NCI-H146 (cell line): ENCODE measurements at places on chromosomes 7 and 10.

- peak; percentile 18 for DNase-seq
These were observed 210.4 kb upstream of the ADO start for GRCh38 chr10:62594093-62594520.

GRCh38 chr7:48111596-48111995 lies 22.5 kb downstream of the UPP1 start:
- DNase-seq: no peak

DNA sequence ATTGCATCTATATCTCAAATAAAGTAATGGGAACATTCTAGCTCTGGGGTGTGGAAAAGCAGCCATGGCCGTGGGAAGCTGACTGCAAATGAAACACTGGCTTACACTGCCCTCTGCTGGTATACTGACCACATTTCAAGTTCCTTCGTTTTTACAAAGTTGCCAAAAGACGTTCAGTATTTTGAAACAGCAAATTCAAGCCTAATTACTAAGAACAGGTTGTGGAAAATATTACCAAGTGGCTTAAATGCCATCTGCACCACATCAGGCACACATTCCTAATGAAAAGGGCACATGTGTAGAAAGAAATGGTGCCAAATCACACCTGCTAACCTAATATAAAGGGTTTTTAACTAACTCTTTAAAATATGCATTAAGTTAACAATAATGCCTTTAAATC lies 83.9 kb downstream of the JAZF1 start:
- peak; percentile 42 for DNase-seq

DNA sequence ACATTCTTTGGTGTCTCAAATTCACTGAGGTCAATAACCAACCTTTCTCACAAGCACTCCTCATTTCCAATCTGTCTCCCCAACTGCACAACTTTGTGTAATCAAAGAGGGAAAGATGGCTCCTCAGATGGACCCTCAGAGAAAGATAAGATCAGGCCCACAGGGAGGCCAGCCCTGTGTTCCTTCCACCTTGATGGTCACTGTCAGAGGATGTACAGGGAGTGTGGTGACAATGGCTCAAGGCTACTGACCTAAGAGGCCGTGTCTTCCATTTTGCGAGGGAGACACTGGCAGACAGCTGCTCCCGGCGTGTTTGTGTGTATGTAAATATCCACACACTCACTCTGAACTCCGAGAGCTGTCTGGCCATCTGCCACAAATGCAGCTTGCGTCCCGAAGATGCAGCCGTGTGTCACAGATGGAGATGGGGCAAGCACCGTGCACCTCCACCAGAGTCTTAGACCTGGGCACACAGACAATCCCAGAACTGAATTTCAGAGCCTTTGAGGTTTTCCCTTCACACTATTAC lies 712.1 kb upstream of the NRP1 start:
- DNase-seq: peak; percentile 20

DNA sequence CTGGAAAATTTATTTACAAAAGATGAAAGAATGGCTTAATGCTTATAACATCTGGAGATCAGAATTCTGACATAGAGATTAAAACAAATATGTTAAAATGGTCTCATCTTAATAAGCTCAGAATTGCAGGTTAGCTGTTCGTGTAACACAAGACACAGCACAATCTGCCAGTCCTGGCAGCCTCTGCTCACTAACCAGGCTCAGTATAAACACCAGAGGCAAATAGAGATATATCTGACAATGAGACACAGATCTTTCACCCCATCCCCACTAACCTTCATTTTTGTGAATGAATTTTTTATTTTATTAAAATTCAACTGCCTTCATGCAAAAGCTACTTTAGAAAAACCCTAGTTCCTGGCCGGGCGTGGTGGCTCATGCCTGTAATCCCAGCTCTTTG lies 51.8 kb downstream of the RELN start:
- no peak for DNase-seq

DNA sequence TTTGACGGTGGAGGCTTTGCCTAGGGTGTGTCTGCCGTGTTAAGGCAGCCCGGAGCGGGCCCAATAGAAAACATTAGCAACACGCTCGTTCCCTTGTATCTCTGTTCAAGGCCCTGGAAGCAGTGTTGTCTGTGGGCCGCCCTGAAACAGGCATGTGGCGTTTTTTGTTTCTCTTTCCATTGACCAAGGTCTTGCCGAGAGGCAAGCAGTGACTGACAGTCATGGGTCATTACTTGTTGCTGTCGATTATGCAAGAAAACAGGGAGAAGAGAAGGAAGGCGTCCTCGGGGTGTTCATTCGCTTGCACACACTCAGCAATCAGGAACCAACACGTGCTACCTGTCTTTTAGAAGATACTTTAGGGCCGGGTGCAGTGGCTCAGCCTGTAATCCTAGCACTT lies 92.5 kb downstream of the EZH2 start:
- DNase-seq: no peak

- DNase-seq: no peak
These were observed 349.7 kb downstream of the KIF20B start for GRCh38 chr10:90051053-90051452.

DNA sequence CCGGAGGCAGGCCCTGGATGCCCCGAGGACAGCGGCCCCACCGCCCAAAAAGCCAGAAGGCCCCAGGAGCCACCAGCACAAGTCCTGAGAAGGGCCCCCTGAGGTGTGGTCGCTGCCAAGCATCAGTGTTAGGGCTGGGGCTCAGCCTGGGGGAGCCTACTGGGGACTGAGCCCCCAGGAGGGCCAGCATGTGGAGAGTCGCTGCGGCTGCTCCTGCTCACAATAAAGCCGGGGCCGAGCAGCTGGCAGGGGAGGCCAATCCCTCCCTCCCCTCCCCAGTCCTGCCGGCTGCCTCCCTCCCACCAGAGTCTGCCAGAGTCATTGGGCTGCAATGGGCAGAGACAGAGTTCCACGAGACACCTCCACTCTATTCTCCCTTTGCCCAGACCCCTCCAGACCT lies 3.1 kb upstream of the ASIC3 start:
- no peak for DNase-seq
